ENCODE measurements at places on chromosomes 16 and 17.

- DNase-seq = no peak
These were observed 33.8 kb upstream of the CCL22 start for GRCh38 chr16:57324749-57325148.

GRCh38 chr17:67672592-67673335 lies 45.0 kb upstream of the NOL11 start:
- no peak for DNase-seq

DNA sequence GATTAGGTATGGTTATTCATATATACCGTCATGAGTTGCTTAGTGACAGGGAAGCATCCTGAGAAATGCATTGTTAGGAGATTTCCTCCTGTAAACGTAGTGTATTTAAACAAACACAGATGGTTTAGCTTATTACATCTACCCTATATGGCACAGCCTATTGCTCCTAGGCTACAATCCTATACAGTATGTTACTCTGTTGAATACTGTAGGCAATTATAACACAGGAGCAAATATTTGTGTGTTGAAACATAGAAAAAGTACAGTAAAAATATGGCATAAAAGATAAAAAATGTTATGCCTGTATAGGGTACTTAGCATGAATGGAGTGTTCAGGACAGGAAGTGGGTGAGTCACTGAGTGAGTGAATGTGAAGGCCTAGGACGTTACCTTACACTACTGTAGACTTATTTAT lies 157.7 kb downstream of the CDH11 start:
- no peak for DNase-seq

DNA sequence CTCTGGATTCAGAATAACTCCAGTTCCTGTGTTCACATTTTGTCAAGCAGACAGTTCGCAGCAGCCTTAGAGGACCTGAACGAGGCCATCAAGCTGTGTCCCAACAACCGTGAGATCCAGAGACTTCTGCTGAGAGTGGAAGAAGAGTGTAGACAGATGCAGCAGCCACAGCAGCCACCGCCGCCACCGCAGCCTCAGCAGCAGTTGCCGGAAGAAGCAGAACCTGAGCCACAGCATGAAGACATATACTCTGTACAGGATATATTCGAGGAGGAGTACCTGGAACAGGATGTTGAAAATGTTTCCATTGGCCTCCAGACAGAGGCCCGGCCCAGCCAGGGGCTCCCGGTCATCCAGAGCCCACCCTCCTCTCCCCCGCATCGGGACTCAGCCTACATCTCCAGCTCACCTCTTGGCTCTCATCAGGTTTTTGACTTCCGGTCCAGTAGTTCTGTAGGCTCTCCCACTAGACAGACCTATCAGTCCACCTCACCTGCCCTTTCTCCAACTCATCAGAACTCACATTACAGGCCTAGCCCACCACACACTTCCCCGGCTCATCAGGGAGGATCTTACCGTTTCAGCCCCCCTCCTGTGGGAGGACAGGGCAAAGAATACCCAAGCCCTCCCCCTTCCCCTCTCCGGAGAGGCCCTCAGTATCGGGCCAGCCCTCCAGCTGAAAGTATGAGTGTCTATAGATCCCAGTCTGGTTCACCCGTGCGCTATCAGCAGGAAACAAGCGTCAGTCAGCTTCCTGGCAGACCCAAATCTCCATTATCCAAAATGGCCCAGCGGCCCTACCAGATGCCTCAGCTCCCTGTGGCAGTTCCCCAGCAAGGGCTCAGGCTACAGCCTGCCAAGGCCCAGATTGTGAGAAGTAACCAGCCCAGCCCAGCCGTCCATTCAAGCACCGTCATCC lies 25.9 kb downstream of the CYB561 start:
- DNase-seq = no peak

DNA sequence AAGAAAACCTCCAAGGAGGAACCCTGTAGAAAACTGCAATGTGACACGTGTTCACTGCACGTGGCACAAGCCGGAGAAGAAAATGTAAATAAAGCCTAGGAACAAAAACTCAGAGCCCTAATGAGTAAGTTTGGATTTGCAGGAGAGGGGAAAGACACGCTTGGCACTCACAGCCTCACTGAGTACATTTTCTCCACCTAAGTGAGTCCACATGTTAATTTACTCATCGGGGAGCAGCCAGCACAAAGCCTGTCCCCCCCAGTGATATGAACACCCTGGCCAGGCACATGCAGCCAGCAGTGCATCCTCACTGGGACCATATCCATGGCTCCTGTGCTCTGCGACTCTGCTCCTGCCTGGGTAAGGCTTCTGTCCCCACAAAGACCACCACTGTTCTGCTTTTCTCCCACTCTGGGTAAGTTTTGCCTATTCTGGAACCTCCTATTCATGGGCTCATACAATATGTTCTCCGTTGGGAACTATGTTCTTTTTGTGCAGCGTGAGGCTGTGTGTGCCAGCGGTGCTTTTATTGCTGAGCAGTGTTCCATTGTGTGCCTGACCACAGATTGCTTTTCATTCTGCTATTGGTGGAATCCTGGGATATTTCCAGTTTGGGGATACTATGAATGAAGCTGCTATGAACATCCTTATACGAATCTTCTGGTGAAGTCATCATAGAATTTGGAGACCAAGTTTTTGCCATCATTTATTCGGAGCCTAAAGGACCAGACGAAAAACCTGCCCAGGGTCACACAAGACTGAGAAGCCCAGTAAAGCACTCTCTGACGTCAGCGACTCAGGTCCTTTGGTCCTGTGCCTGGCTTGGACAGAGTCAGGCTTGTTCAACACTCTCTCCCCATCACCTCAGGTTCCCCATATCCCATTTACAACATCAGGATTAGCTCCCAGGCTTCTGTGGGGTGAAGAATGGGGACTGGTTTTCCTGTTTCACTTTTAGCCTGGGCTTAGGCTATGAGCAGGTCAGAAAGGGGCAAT lies 53.3 kb downstream of the RNF112 start:
- DNase-seq = no peak

- no peak for DNase-seq
These were observed 27.5 kb downstream of the TMEM238L start for GRCh38 chr17:10776381-10776780.

- no peak for DNase-seq
These were observed 290 bp downstream of the TLCD1 start for GRCh38 chr17:28725660-28726225.

- no peak for DNase-seq
These were observed 5.6 kb downstream of the RUNDC3A start for GRCh38 chr17:44314031-44314430.

DNA sequence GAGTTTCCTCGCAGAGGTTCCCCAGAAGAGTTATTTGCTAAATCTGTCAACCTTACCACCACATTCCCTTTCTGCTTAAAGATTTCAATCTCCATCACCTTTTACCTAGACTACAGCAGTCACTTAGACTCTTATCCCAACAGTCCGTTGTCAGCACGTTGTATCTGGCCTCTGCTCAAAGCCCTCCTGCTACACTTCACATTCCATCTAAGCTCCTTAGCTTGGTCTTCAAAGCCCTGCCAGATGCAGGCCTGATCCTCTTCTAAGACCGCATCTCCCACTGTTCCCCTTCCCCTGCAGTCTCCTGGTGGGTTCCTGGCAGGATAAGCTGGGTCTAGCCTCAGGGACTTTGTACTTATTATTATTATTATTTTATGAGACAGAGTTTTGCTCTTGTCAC lies 10.3 kb upstream of the SRCAP start:
- DNase-seq = no peak

GRCh38 chr17:79136596-79136995 lies 62.0 kb downstream of the ENGASE start:
- DNase-seq = no peak

- no peak for DNase-seq
These were observed 298.3 kb downstream of the CDH11 start for GRCh38 chr16:64823481-64824075.

- no peak for DNase-seq
These were observed 44.9 kb downstream of the MBTD1 start for GRCh38 chr17:51214920-51215319.

DNA sequence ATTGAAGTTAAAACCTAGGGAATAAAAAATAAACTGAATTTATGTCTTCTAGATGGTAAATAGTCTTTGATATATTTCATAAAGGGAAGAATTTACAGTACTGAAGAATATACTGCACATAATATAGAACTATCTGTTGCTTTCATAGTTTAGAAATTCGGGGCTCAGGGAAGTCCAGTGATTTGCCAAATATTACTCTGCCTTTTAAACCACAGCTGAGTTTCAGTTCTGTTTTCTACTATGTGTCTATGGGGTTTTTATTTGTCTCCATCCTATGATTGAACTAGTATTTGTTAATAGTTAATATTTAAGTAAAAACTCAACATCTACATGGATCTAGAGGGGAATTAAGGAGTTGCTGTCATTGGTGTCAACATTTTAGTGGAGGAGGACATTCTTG lies 715.0 kb upstream of the CDH8 start:
- no peak for DNase-seq

DNA sequence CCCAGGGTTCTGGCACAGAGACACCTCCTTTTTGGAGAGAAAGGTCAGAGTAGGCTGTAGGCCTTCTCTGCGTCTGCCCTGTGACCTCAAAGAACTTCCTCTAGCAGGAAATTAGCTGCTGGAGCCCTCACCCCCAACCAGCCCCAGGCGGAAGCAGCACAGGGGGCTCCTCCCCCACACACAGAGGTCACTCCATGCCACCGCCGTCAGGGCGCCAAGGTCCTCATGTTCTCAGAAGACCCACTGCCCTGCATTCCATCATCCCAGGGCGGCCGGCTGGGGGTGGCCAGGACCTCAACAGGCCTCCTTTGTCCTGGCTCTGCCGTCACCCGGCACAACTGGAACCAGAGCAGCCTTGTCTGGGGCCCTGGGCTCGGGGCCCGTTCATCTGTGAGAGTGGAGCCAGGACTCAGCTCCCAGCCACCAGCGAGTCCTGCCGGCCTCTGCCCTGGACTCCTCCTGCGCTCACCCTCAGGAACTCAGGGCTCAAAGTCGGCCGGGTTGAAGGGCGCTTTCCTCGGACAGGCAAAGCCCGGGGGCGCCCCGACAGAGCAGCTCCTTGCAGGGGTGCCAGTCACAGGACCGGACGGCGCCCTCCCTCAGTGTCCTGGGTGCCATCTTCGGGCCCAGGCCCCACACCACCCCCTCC lies 1.2 kb downstream of the TMC6 start:
- DNase-seq = no peak

- no peak for DNase-seq
These were observed 8.4 kb upstream of the PLK1 start for GRCh38 chr16:23670137-23670776.

DNA sequence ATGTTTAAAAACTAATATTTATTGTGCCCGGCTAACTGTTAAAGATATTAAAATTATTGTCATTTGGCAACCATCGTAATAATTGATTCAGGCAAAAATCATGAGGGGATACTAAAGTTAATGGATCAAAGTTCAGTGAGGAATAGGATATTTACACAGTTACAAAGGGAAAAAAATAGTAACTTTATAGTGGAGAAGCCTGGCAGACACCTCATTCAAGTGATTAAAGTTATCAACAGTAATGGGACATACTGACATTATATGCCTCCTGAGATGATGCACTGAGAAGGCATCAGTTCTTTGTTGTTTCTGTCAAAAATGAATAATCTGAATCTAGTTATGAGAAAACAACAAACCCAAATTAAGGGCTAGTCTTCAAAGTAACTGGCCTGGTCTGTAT lies 77.1 kb downstream of the NLK start:
- DNase-seq = no peak

- DNase-seq = no peak
These were observed 990 bp downstream of the SLC5A11 start for GRCh38 chr16:24846548-24847357.

DNA sequence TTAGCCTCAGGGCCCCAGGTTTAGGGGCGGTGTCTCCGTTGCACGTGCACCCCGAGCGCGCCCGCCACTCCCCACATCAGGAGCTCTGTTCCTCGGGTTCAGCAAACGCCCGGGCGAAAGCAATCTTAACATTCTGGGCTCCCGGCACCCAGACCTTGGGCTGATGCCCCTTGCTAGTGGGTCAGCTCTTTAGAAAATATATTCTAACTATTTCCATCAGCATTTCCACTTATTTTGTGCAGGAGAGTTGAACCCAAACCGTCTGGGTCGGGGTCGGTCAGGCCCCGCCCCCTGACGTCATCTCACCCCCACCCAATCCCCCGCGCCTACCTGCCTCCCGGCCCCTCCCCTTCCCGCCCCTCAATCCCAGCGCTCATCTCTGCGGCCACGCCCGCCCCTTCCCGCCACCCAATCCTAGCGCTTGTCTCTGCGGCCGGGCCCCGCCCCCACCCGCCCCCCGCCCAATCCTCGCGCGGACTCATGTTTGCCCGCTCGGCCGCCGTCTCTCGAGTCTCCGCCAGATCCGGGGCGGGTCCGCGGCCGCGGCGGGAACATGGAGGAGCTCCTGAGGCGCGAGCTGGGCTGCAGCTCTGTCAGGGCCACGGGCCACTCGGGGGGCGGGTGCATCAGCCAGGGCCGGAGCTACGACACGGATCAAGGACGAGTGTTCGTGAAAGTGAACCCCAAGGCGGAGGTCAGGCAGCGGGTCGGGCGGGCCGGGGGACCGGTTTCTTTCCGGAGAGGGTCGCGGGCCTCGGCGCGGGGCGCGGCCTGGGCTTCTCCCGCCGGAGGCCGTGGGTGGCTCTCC lies at the start of gene FN3KRP:
Gene FN3KRP, plus strand, starts transcription at position 504 of the 808 bp plus-strand sequence. Its CDS starts 50 bp downstream, at position 554.
- DNase-seq = peak; percentile 94

DNA sequence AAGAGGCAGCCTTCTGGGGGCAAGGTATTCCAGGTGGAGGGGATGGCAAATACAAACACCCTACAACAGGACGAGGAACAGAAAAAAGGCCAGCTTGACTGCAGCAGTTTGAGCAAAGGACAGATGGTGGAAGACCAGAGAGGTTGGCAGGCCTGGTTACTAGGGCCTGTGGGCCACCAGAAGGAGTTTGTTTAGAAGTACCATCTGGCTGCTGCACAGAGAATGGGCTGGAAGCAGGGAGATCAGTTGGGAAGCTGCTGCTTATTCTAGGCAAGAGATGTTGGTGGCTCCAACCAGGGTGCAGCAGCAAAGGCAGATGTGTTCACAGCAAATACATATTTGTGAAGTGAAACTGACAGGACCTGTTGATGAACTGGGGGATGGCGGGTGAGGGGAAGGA lies 2.9 kb upstream of the YPEL2 start:
- no peak for DNase-seq

GRCh38 chr17:76996741-76997694 lies 128.8 kb downstream of the MGAT5B start:
- no peak for DNase-seq
